ENCODE measurements at places on chromosomes 2 and 18.

DNA sequence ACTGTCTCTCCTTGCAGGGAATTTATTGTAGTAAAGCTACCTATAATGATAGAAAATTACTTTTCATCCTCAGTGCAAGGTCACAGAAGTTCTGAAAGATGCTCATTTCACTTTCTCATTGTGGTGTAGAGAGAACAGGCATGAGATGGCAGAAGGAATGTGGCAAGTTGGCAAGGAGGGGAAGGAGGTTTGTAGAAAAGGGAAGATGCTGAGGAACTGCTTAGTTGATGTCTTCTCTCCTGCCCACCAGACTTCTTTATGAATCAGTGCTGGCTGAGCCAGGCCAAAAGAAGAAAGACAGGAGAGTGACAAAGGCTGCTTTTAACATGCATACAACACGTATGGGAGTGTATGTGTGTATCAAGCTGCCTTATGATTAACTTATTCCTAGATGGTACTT lies 164.4 kb downstream of the PRPF40A start:
- no peak for DNase-seq

- no peak for DNase-seq
Measured at GRCh38 chr2:75140288-75140687, 59.0 kb downstream of the TACR1 start.

DNA sequence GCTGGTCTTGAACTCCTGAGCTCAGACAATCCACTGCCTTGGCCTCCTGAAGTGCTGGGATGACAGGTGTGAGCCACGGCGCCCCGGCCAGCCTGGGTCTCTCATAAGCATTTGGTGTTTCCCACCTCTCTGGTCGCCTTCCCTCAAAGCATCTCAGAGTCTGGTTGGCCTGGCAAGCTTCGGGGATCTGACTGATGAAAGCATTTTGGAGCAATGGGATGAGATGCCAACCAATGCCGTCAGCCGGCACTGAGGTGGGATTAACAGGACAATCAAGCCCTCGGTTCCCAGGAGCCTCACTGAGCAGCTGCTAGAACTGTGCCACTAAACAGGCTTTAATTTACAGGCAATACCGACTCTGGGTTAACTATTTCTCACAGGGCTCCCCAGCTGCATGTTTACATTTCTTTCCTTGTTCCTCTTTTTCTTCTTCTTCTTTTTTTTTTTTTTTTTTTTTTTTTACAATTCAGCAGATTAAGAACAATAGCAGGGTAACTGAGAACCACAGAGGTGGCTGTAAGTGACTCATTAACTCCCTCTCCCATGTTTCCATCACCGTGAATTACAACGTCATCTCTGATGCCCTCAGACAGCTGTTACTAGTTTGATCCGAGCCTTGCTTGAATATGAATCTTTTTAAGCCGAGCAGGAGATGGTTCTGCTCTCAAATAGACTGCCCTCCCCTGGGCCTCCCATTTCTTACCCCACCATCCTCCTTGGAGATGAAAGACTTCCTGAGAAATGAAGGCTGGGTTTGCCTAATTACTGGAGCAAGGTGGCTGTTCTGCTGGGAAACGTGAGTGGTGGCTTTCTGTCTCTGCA lies 37.9 kb downstream of the ODC1 start:
- DNase-seq, result no peak

DNA sequence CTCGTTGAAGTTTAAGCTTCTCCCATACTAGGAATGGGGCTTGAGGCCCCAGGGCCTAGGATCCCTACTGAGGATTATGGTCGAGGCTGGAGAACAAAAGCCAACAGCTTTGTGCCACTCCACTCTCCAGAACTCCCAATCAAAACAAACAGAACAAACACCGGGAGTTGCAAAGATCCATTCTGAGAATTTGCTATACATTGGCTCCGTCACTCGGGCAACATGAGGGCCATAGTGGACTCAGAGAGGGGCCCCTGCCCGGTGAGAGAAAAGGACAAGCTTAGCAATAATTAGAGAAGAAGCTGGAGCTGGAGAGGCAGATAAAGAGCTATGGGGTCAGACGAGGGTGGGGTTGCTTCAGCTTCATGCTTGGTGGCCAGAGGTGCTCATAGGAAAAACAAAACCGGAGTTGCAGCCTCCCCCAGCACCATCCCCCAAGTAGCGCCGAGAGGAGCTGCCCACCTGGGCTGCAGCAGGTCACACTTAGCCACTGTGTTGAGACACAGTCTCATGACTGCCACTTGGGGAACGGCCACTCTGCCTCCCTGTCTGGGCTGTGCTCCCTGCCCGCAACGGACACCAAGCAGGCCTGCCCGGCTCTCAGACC lies 142.3 kb upstream of the HAAO start:
- DNase-seq, result no peak

- no peak for DNase-seq
Measured at GRCh38 chr2:167048829-167049228, 160.5 kb downstream of the XIRP2 start.

DNA sequence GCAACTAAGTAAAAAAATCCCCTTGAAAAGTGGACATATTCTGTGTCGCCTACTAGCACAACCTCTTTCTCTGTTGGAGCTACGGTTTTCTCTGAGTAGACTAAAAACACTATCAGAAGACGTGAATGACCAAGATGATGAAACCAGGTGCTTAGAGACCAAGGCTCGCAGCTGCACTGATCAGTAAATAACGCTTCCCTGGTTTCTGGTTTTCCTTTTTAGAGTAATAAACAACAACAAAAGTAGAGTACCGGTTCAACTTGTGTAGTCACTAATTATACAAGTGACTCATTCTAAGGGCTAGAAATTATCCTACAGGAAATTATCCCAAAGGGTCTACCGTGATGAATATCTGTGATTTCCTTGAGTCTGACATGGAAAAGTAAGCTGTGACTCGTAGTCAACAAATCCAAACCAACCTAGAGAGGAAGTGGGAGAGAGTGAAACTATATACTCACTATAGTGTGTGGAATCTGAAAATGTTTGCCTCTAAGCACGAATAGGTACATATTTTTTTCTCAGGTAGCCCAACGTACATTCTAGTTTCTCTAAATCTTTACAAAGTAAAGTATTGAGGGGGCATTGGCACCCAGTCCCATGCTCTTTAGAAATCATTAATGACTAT lies 17.8 kb downstream of the RASGRP3 start:
- DNase-seq, result no peak

GRCh38 chr2:134107402-134107801 lies 146.5 kb upstream of the MGAT5 start:
- DNase-seq, result no peak

DNA sequence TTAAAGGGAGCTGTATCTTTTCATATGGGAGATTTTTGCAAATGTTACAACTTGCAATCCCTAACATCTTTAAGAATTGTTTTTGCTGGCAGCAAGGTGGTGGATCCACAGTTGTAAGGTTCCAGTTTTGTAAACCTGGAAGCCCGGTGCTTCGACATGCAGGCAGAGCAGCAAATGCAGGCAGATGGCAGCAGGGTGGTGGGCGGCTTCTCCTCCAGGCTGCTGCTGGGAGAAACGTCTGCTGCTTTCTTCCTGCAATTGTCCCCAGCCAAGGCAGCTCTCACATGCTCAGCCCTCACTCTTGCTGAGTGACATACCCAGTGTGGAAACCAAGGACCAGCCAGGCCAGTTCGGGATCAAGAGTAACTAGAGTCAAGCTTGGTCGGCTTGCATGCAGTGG lies 166.0 kb downstream of the SEPTIN10 start:
- no peak for DNase-seq

DNA sequence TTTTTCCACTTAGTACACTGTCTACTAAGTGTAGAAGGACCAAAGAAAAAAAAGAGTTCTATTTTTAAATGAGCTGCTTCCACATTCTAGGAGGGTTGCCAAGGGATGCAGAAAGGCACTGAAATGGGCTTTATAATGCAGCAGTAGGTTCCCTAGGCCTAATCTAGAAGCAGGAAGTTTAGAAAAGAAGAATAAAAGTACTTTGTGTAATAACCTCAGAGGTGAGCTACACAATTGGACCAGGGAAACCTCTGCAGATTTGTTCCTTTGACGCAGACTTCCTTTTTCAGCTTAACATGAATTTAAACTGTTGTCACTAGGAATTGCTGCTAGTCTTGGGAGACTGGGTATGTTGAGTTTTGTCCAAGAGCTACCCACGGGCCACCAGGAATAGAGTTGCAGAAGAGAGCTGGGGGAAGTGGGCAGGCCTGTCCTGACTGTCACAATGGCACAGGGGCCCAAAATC lies 34.6 kb upstream of the RAB1A start:
- no peak for DNase-seq

GRCh38 chr2:65377556-65378192 lies 54.7 kb downstream of the SPRED2 start:
- no peak for DNase-seq

- no peak for DNase-seq
Measured at GRCh38 chr18:23982155-23983079, 32.1 kb upstream of the TTC39C start.

GRCh38 chr2:224110811-224111210 lies 71.7 kb upstream of the SERPINE2 start:
- DNase-seq, result no peak

GRCh38 chr2:215878476-215879063 lies 134.8 kb downstream of the MREG start:
- no peak for DNase-seq

DNA sequence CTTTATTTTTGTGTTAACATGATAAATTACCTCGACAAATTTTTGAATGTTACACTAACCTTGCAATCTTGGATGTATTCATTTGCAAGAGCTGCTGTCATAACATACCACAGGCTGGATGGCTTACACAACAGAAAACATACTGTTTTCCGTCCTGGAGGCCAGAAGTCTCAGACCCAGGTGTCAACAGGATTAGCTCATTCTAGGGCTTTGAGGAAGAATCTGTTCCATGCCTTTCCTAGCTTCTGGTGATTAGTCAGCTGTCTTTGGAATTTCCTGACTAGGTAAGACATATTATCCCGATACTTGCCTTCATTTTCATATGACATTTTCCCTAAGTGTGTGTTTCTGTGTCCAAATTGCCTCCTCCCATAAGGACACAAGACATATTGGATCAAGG lies 188.6 kb upstream of the CDH19 start:
- no peak for DNase-seq

DNA sequence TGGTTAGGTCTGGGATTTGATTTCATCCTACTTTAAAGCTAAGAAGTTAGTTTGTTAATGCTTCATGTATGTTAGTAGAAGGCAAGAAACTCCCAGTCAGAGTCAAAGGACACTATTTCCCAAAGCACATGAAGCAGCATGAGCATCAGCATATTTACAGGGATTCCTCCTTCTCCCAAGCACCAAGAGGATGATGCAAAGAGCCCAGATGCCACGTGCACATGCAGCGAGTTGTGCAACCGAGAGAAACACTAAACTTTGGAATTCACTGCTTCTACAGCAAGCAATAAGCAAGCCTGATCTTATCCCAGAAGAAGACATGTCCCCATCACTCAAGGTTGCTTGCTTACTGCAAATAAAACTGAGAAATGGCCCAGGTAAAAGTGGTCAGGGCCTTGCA lies 32.5 kb downstream of the CPO start:
- no peak for DNase-seq

DNA sequence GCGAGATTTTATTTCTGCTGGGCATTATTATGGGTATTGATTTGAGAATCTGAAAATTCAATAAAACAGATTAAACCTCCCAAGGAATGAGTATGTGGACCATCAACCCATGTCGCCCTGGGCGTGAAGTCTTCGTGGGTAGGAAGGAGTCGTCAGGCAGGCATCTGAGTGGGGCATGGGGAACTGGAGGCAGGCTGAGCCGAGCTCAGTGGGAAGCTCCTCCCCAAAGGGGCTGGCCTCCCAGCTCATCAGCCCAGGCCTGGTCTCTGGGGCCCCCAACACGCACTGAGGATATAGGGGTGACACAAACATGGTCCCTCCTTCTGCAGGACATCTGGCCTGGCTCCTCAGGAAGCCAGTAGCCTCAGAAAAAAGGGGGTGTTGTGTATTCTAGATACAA lies 265.2 kb downstream of the TFCP2L1 start:
- no peak for DNase-seq

DNA sequence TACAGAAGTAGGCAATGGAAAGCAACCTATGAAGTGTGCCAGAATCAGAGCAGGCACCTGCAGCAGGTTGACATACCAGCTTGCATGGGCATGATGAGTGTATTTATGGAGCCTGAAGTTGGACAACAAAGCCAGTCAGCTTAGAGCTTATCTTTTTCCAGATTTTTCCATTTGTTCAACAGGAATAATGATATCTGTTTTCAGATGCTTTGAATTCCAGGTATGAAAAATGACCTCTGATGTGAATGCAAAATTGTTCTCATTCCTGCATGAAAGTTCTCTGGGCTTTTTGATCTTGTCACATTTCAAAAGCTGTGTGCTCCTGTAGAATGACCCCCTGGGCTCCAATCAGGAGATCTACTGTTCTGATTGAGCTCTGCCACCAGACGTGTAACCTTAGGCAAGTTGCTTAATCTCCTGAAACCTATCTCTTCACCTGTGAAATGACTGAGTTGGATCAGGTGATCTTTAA lies 38.2 kb upstream of the VIT start:
- DNase-seq, result no peak

DNA sequence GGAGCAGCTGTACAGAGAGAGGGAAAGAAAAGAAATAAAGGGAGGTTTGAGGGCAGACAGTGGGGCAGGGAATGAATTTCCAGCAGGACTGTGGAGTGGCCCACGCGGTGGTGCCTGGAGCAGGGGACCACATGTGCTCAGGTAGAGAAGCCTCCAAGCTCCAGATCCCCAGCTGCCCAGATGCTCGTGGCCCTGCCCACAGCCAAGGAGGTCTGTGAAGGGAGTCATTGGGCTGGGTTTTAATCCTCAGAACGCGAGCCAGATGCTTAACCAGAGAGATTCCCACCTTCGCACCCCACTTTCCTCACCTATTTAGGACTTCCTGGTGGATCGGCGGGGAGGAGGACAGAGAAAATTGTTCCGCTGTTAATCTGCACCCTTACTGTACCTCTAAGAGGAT lies 369.4 kb downstream of the PARD3B start:
- DNase-seq, result no peak

GRCh38 chr2:217691920-217692666 lies 310.7 kb downstream of the TNS1 start:
- DNase-seq, result no peak

GRCh38 chr18:76720683-76721082 lies 101.7 kb upstream of the ZNF236 start:
- no peak for DNase-seq

- no peak for DNase-seq
Measured at GRCh38 chr2:226023383-226023782, 623.9 kb downstream of the NYAP2 start.

GRCh38 chr2:113012436-113013335 lies 7.4 kb downstream of the IL36A start:
- DNase-seq, result no peak

DNA sequence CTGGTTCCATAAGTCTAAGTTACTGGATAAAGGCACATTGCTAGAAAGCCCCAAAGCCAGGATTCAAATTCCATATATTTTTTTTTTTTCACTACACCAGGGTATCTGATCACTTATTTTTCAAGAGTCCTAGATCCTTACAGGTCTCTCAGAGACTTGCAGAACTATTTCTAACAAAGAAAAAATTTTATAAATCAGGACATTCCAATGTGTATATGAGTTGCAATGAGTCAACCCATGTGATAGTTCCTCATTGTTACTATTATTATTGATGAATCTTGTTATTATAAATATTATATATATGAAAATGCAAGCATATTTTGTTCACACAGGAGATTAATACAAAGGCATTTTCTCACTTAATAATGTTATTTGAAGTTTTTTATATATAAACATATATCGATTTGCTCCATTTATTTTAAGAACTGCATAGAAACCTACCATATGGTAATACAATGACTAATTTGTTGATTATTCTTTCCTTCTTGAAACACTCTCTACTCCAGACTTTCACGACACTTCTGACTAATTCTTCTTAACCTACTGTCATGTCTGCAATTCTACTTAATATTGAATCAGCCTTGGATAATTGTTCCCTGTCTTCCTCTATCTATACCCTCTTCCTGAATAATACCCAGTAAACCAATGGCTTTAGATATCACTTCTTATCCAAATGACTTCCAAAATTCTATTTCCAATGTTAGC lies 968.4 kb upstream of the NRXN1 start:
- no peak for DNase-seq

All from stimulated activated CD4-positive, alpha-beta T cell treated with anti-CD3 and anti-CD28 coated beads, TNF-alpha, amount 100 ng/mL, for 4 hours (primary cell).